ENCODE measurements at places on chromosomes 1 and 21.

- DNase-seq = no peak
These were observed 23.1 kb downstream of the SPATA6 start for GRCh38 chr1:48448932-48449331.

DNA sequence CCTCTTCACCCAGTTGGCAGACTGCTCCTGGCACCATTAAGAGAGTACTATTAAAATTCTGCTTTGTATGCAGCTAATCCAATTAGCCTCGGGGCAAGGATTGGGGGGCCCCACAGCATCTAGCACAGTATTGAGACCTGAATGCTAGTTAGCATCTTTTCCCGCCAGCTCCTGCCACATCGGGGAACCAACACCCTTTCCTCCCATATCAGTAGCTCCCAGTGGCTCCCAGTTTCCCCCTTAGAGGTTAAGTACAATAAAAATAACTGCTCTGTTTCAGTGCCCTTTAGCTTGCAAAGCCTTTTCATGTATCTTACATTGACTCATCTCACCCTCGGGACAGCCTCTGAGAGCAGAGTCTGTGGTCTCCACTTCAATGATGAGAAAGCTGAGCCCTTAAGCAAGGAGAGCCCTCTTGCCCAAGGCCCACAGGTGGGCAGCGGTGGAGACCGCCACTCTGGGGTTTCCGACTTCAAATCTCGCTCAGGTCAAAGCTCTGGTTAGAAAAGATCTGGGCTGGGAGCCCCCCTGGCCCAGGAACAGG lies 4.2 kb upstream of the PMVK start:
- DNase-seq = no peak

- DNase-seq = no peak
These were observed 303.6 kb downstream of the KCNH1 start for GRCh38 chr1:210830034-210831028.

- peak; percentile 6 for DNase-seq
These were observed 35.3 kb upstream of the CACYBP start for GRCh38 chr1:174964261-174964971.

Measured in AG08395 (cell line).